Mesangial cell (primary cell): ENCODE measurements at places on chromosomes 1 and 21. TPM values are rescaled to one million over a fixed set of nuclear protein-coding genes. Genes with fewer than 3 reads are reported as not detected.

The ARHGEF16 gene
- 8.6 and 17.7 TPM in 2 replicates for total RNA-seq

The S100A2 gene
- 3.5 and 21.7 TPM in 2 replicates for total RNA-seq

The PEX14 gene
- 28.5 and 29.5 TPM in 2 replicates for total RNA-seq

The OR2T35 gene
- total RNA-seq: not detected in 2 replicates

The SLC22A15 gene
- 0.81 and 3.0 TPM in 2 replicates for total RNA-seq

The FALEC gene
- 0.49 TPM in 1 of 2 replicates, not detected in the other for total RNA-seq

The HRNR gene
- total RNA-seq: not detected in 2 replicates

The GUCA2A gene
- total RNA-seq: not detected in 2 replicates

The MR1 gene
- 1.1 and 4.2 TPM in 2 replicates for total RNA-seq

The ZBTB37 gene
- total RNA-seq: 2.4 and 6.0 TPM in 2 replicates

The FCGR3B gene
- total RNA-seq: not detected in 2 replicates

The OR10R2 gene
- not detected in 2 replicates for total RNA-seq

The CD84 gene
- not detected in 2 replicates for total RNA-seq

The TRPM2 gene
- total RNA-seq: 1.3 and 2.1 TPM in 2 replicates

The ENTREP3 gene
- total RNA-seq: 28.8 and 35.4 TPM in 2 replicates

The NIBAN1 gene
- total RNA-seq: 11.6 and 38.4 TPM in 2 replicates

The KRTAP19-1 gene
- total RNA-seq: not detected in 2 replicates

The VHLL gene
- total RNA-seq: not detected in 2 replicates

The FAM229A gene
- total RNA-seq: 1.3 and 4.2 TPM in 2 replicates

The SPAG17 gene
- under 0.01 and 0.25 TPM in 2 replicates for total RNA-seq

The CFHR1 gene
- total RNA-seq: not detected in 2 replicates

The LIN28A gene
- total RNA-seq: 0.38 TPM in 1 of 2 replicates, not detected in the other

The RGS4 gene
- 76.1 and 272 TPM in 2 replicates for total RNA-seq

The MYCL gene
- 0.63 and 2.1 TPM in 2 replicates for total RNA-seq

The SLC25A24 gene
- total RNA-seq: 21.2 and 40.4 TPM in 2 replicates

The SLAMF9 gene
- total RNA-seq: not detected in 2 replicates

The GJA8 gene
- total RNA-seq: not detected in 2 replicates

The SNX7 gene
- total RNA-seq: 17.4 and 23.8 TPM in 2 replicates

The LCE7A gene
- not detected in 2 replicates for total RNA-seq

The CFAP45 gene
- 0.16 and 0.63 TPM in 2 replicates for total RNA-seq

The TAL1 gene
- total RNA-seq: 1.5 and 2.9 TPM in 2 replicates

The OR14K1 gene
- not detected in 2 replicates for total RNA-seq

The LCE1C gene
- not detected in 2 replicates for total RNA-seq

The PADI1 gene
- total RNA-seq: 1.3 and 2.4 TPM in 2 replicates

The CLDN19 gene
- 1.8 TPM in 1 of 2 replicates, not detected in the other for total RNA-seq
